Fibroblast of villous mesenchyme (primary cell): ENCODE measurements at places on chromosomes 7 and 10. TPM values are rescaled to one million over a fixed set of nuclear protein-coding genes. Genes with fewer than 3 reads are reported as not detected.

The CHN2 gene
- total RNA-seq: under 0.01 and 0.32 TPM in 2 replicates

The ZNF853 gene
- total RNA-seq: under 0.01 and 0.32 TPM in 2 replicates

DNA sequence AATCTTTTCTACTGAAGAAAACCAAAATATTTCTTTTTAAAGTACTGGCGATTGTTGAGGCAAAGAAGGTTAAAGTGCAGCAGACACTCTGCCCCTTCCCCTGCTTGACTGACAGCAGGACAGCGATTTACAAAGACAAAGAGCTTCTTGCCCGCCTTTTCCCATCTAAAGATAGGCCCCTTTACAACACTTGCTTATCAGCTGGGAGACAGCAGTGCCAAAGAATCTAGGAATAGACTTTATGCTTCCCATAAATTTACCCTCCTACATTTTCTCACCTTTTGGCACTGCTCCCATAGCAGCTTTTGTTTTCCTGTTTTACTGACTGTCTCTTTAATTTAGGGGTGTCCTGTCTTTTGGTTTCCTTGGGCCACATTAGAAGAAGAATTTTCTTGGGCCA is 824.1 kb downstream of the CCSER2 start:
- DNase-seq: no peak

DNA sequence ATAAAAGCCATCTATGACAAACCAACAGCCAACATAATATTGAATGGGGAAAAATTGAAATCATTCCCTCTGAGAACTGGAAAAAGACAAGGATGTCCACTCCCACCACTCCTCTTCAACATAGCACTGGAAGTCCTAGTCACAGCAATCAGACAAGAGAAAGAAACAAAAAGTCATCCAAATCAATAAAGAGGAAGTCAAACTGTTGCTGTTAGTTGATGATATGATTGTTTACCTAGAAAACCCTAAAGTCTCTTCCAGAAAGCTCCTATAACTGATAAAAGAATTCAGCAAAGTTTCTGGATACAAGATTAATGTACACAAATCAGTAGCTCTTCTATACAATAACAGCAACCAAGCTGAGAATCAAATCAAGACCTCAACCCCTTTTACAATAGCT is 285.1 kb upstream of the PHF14 start:
- no peak for DNase-seq

The ADRA2A gene
- 0.32 and 3.0 TPM in 2 replicates for total RNA-seq

DNA sequence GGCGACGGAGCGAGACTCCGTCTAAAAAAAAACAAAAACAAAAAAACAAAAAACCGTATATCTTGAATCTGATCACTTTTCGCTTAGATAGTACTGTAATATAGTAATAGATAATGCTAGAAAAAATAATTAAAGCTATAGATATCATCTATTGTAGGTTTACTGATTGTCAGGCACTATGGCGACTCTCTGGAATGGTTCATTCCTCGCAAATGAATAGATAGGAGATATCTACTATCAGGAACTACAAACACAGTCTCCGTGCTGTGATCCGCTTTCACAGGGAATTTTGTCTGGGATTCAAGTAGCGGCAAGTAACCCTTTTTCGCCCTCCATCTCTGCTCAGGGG is 342 bp upstream of the MEIG1 start:
- DNase-seq: no peak

The HABP2 gene
- total RNA-seq: not detected in 2 replicates

The ERVW-1 gene
- not detected in 2 replicates for total RNA-seq

The SCART1 gene
- total RNA-seq: 2.6 and 4.2 TPM in 2 replicates

GRCh38 chr7:149790146-149790548 is 16.8 kb upstream of the ZNF467 start:
- DNase-seq: peak; percentile 10

The MYOZ1 gene
- 0.32 and 0.43 TPM in 2 replicates for total RNA-seq

GRCh38 chr7:12237007-12237406 is 25.9 kb downstream of the TMEM106B start:
- no peak for DNase-seq

The EEPD1 gene
- total RNA-seq: 5.2 and 9.3 TPM in 2 replicates

- DNase-seq: peak; percentile 64
Measured at GRCh38 chr10:88810196-88810961, 7.8 kb downstream of the LIPM start.

DNA sequence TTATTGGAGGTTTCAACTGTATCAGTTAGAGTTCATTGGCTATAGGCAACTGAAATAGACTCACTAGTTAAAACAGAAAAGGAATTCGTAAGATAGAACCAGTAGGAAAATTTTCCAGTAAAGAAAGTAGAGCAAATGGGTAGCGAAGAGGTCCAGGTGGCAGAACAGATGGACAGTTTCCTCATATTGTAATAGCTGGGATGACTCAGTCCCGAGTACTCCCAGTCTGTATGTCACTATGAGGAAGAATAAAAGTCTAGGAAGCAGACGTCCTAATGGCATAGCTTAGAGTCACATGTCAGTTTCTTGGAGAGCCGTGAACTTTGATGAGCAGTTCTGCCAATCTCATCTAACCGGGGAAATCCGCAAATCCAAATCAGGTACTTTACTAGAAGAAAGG is 95.3 kb downstream of the RNF32 start:
- peak; percentile 9 for DNase-seq

DNA sequence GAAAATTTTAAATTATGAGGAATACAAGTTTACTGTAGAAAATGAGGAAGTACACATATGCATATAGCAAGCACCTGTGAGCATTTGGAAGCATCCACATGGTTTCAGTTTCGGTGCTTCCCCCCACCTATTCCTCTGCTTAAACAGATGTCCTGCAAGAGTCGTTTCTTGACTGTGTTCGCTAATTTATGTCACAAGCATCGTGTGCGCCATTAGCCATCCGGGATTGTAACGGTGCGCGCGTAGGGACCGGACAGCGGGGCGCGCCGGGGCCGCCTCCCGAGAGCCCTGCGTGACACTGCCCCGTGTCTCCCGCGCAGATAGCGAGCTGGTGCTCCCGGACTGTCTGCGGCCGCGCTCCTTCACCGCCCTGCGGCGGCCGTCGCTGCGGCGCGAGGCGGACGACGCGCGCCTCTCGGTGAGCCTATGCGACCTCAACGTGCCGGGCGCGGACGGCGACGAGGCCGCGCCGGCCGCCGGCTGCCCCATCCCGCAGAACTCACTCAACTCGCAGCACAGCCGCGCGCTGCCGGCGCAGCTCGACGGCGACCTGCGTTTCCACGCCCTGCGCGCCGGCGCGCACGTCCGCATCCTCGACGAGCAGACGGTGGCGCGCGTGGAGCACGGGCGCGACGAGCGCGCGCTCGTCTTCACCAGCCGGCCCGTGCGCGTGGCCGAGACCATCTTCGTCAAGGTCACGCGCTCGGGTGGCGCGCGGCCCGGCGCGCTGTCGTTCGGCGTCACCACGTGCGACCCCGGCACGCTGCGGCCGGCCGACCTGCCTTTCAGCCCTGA is 90.9 kb downstream of the NEURL1 start:
- DNase-seq: no peak

DNA sequence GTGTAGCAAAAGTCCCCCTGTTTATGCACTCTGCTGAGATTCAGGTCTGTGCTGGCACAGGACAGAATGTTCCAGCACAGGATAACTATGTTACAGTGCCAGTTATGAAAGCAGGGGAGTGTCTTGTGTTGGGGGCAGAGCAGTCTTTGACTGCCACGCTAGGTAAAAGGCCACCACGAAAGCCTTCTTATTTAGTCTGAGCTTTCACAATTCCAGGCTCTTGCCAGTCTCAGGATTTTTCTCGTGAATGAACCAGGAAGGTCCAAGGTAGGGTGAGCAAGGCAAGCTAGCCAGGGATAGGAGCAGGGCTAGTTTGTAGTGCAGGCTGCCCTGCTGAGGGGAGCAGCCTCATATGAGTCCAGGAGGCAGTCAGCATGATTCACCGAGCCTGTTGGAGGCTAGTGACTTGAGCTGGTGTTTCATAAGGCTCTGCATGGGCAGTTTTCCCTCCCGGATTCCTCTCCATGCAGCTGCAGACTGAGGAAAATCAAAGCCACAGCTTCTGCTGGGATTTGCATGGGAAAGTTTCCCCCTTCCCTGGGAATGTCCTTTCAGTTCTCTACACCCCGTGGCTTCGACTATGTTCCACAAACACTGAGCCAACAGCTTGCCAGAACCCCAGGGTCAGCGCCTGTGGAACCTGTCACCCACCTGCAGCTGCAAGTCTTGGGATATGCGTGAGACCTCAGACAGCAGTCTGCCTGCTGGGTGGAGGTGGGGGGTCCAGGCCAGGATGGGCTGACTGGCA is 112.3 kb downstream of the JCAD start:
- DNase-seq: peak; percentile 88

The RET gene
- 0.43 and 1.3 TPM in 2 replicates for total RNA-seq

GRCh38 chr7:101531726-101532357 is 97.3 kb downstream of the MYL10 start:
- no peak for DNase-seq

DNA sequence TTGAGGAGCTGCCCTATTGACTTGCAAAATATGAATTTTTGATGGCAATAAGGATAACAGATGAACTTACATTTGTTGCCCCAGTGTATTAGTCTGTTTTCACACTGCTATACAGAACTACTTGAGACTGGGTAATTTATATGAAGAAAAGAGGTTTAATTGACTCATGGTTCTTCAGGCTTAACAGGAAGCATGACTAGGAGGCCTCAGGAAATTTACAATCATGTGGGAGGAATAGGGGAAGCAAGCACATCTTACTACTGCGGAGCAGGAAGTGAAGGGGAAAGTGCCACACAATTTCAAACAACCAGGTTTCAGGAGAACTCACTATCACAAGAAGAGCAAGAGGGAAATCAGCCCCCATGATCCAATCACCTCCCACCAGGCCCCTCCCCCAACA is 57.9 kb downstream of the ZNF22 start:
- DNase-seq: no peak

- DNase-seq: no peak
Measured at GRCh38 chr7:137877027-137877675, 30.4 kb upstream of the DGKI start.

- DNase-seq: no peak
Measured at GRCh38 chr7:141956084-141956483, 9.3 kb upstream of the CLEC5A start.

DNA sequence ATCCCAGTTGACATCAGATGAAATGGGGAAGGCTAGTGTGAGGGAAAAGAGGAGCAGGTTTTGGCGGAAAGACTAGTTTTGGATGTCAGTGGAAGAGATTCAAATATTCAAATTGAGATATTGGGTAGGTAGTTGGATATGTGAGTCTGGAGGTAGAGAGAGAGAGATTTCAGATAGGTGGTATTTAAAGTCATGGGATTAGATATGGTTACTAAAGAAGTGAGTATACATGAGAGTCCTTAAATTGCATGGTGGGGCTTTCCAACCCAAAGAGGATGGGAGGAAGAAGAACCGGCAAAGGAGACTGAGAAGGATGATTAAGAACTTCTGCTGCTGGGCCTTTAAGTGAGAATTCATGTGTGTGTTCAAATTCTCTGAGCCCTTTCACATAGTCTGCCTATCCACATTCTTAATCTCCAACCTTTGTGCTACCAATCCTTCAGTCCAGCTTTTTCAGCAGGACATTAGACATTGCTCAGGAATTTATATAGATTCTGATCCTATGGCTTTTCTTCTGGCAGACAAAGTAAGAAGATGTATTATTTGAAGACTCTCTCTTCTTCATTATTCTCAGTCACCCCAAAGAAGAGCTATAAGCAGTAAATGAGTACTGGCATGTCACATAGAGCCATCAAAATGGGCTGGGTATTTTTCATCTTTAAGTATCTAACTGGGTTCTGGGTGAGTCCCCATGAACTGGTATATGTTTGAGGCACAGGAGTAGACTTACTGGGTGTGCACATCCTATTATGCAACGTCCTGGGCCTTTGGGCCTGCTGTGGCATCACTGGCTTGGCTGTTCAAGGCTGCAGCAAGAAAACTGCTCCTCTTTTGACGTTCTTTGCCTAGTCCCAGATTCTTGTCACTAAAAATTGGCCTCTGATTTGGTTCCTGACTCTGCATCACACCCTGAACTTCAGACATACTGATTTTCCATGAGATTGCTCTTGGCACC is 33.6 kb downstream of the ST7 start:
- DNase-seq: no peak

The ELFN1 gene
- 0.86 and 1.6 TPM in 2 replicates for total RNA-seq

- peak; percentile 38 for DNase-seq
Measured at GRCh38 chr7:74365322-74366022, 76.3 kb downstream of the CLIP2 start.

DNA sequence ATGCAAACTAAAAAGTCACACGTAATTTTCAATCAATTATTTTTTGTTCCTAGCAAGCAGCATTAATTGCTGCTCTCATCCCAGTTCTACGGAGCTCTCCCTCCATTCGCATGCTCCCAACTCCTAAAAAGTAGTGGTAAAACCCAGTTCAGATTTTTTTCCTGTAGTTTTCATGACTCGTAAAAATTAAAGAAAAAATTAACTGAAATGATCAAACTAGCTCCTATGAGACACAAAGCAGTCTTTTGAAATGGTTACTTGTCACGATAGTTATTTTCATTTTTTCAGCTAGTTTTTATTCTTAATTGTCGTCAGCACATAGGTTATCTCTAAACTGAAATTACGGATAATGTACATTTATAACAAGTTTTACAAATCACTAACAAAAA is 1.8 kb downstream of the HNRNPA2B1 start:
- DNase-seq: no peak

- DNase-seq: no peak
Measured at GRCh38 chr7:92061154-92061553, 73.1 kb downstream of the CYP51A1 start.

The INTS15 gene
- 16.4 and 17.7 TPM in 2 replicates for total RNA-seq

The RPEL1 gene
- total RNA-seq: 0.32 and 0.43 TPM in 2 replicates

DNA sequence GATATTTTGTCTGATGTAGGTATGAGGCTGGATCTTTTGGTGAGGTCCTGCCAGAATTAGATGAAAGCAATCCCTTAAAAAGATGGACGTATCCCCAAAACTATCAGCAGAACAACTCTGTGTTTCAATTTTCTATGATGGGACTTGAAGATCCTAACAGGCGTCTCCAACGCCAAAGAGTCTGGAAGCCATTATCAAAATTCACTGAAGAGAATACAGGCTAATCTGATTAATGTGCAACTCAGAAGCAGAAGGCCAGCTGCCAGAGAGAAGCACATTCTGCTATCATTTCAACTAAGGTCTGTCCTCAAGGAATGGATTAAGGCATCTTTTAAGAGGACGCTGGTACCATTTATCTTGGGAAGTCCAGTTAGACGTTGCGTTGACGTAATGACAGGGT is 119.7 kb downstream of the FGFR2 start:
- DNase-seq: no peak

- DNase-seq: peak; percentile 16
Measured at GRCh38 chr7:35185908-35186731, 67.8 kb downstream of the TBX20 start.

- DNase-seq: peak; percentile 58
Measured at GRCh38 chr10:51960494-51960895, 261.1 kb upstream of the CSTF2T start.
